Suppressor macrophage (primary cell): ENCODE measurements at places on chromosomes 13 and 19.

GRCh38 chr19:49157445-49158224 is at the start of gene TRPM4:
Gene TRPM4, plus strand, starts transcription at chr19:49157792. Its CDS starts 75 bp downstream, at chr19:49157867.
- DNase-seq = peak; percentile 77

GRCh38 chr19:29577649-29577963 is 28.5 kb upstream of the POP4 start:
- DNase-seq = no peak

GRCh38 chr19:11463391-11463790 is 17.5 kb downstream of the ELAVL3 start:
- DNase-seq = no peak

DNA sequence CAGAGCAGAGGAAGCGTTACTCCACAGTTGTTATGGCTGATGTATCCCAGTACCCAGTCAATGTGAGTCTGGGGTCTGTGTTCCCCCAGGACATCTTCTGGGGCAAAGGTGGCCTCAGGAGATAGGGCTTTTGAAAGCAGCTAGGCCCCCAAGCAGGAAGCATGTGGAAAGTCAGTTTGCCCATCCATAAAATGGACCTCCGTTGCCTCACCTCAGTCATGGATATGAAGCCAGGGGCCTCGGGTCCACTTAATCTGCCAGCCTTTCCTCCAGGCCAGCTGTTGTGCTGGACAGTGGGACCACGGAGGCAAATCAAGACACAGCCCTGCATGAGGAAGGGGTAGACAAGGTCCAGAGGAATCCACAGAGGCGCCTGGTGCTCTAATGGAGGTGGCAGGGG is 3.3 kb downstream of the EPS8L1 start:
- no peak for DNase-seq

DNA sequence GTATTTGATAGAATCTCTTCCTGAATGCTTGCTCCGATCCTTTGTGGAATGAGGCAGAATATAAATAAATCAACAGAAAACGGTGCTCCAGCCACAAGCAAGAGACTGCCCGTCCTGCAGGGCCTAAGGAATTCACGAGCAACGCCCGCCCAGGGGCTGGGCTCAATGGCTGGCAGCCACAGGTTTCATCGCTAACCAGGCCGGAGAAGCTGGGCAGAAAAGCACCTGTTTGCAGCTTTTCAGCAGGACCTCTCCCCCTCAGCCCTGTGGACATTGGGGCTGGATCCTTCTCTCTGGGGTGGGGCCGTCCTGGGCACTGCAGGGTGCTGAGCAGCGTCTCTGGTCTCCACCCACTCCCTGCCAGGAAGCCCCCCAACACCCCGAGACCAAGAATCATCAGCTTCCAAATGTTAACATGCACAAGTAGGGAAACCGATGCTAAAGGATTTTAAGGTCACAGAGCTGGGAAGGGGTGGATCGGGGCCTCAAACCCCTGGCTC is 102.5 kb downstream of the GADD45B start:
- DNase-seq = no peak

- no peak for DNase-seq
Observed at GRCh38 chr19:29326849-29327840, 114.2 kb upstream of the UQCRFS1 start.

DNA sequence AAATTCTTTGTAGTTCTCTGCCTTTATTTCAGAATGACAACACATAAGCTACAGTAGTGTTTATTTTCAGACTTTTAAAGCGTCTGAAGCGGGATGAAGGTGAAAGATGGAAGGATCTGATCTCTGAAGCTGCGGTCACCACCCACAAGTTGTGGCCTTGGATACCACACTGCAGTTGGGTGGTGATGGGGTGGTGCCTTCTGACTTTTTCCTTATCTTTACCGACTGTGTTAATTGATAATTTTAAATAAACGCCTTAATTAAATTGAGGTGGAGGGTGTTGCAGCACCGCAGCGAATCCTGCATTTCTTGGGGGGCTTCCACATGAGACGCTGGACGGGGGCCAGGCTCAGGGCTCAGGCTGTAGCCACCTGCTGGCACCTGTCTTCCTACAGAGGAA is 1.3 kb downstream of the TFDP1 start:
- no peak for DNase-seq

DNA sequence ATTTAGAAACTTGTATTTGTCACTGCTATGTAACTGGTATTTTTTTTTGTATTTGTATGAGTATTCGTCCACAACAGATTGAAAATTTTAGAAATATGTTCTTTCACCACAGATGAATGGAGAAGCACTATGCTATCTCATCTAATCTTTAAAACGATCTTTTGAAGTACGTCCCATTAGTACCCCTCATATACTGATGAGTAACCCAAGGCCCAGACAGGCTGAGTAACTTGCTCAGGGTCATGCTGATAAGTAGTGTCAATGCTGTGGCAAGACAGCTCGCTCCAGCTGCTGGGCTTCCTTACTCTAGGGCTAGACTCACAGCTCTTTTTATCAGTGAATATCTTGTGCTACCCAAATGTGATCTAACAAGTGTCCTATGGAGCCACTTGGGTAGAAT is 154.2 kb downstream of the SUCLA2 start:
- DNase-seq = no peak

- peak; percentile 28 for DNase-seq
Observed at GRCh38 chr13:33228648-33229445, 56.7 kb downstream of the STARD13 start.

GRCh38 chr19:32824916-32825608 is 44.5 kb downstream of the SLC7A9 start:
- DNase-seq = no peak

- no peak for DNase-seq
Observed at GRCh38 chr19:52635786-52636570, 2.2 kb downstream of the ZNF83 start.

DNA sequence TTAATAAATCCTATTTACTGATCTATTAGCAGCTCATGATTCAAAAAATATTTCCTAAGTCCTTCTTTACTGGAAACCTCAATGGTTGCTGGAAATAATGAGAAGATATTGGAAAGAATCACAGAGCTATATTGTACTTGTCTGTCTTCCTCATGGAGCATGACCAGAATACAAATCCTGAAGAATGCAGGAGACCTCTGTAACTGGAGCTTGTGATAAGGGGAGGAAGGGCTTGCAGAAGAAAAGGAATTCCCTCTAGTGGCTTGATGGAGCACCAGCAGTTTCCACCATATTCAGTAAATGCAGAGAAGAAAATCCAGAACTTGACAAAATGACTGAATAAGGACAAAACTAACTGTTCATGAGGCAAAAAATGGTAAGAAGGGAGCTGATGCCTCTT is 1333.1 kb downstream of the EFNB2 start:
- DNase-seq = peak; percentile 17

- peak; percentile 23 for DNase-seq
Observed at GRCh38 chr13:41520660-41521630, 63.6 kb downstream of the RGCC start.

GRCh38 chr19:55652311-55653128 is 2.3 kb upstream of the U2AF2 start:
- no peak for DNase-seq

DNA sequence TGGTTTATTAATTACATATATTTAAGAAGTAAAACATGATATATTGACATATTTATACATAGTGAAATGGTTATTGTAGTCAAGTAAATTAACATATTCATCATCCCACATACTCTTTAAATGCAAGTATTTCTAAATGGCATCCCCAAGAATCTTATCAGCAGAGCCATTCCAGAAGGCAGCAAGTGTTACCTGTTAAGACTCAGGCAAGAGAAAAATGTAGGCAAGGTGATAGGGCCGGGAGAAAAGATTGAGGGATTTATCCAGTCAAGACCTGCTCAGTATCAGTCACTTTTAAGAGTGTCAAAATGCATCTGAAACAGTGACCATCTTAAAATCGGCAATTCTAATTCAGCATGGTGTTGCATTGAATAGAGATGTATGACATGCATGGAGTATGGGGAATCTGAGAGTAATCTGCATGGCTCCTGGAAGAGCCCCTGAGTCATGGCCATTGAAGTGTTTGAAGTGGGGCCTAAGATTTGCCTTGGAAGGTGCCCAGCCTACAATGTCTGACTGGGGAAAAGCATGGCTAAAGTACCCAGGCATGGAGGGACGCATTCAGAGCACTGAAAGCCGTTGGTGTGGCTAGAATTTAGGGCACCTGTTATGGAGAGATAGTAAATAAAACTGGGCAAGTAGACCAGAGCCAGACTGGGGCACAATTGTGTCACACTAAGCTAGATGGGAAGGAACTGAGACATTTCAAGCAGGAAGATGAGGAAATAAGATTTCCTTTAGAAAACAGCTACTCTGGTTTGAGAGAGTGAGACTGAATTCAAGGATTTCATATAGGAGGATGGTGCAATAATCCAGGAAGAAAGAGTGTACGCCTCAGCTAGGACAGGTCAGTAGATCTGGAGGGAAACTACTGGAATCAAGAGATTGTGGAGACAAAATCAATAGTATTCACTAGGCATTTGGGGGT is 25.0 kb upstream of the C1QTNF9B start:
- peak; percentile 47 for DNase-seq

DNA sequence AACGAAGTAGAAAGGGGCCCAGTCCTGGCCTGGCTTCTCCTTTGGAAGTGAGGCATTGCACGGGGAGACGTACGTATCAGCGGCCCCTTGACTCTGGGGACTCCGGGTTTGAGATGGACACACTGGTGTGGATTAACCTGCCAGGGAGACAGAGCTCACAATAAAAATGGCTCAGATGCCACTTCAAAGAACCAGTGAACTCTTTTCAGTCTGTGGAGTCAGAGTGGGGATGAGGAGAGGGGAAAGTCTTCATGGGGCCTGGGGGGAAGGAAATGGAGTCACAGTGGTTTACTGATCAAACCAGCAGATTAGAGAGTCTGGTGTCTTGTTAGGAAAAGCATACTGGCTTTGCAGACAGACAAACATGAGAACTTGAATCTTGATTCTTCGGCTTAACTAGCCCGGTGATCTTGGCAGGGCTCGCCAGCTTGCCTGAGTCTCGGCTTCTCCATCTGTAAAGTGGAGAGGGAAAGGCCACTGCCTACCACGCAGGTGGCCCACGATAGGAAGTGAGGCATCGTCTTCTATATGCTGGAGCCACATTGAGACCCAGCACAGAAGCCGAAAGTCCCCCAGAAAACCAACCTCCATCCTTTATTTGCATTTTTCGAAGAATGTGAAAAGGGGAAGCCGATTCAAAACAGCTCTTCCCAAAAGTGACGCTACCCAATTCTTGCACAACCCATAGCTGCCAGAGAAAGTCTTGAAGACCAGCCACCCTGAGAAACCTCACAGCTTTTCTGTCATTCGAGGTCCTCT is at the start of gene FFAR1:
FFAR1 (plus strand) TSS at position 732 of the 759 bp plus-strand sequence. CDS start 3,650 bp downstream, outside the sequence.
- DNase-seq = peak; percentile 86

- DNase-seq = peak; percentile 48
Observed at GRCh38 chr13:114049026-114049425, 75.2 kb upstream of the C13orf46 start.

DNA sequence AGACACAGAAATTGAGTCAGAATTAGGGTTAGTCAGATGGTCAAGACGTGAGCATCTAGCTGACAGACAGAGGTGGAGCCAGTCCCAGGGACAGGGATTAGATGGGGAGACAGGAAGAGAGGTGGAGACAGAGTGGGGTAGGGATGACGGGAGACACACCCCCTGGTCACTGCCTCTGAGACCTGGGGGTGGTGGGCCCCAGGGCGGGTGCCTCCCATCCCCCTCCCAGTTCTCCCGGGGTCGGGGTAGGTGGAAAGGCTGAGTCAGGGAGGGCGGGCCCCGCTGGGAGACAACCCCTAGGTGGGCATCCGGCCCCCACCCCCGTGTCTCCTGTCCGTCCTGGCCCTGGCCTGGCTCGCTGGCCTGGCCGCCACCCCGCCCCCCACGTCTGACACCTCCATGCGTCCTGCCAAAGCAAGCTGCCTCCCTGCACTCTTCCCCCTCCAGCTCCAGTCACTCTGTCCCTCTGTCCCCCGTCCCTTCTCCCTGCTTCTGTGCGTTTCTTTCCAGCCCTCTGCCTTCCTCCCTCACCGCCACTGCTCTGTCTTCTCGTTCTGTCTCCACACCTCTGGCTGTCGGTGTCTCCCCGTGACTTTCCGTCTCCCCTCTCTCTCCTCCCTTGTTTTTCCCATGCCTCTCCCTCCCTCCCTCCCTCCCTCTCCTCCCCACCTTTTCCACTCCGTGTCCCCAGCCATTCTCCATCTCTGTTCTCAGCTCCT is 15.1 kb downstream of the CCDC97 start:
- peak; percentile 47 for DNase-seq

DNA sequence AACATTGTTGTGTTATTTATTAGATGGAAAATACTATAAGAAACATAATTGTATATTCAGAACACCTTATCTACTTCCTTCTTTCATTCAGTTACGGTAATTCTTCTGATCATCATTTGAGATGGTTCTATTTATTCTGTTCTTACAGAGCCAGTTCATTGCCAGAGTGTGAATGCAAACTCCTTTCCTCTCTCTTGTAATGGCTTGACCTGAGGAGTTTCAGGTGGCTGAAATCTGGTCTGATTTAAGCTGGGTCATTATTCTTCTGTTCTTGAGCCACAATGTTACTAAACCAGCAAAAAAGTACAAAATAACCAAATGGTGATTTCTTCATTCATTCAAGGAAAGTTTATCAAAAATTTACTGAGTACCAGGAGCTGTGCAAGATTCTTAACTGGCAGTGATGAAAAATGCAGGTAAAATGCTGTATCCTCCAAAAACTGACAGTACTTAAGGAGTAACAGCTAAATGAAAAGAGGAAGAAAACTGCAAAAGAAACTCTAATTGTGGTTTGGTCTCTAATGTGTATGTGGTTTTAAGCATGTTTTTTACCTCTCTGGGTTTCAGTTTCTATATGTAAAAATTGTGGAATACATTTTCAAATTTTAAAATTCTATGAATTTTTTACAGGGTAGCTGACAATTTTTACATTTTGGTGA is 182.4 kb upstream of the UFM1 start:
- no peak for DNase-seq

- DNase-seq = no peak
Observed at GRCh38 chr19:29121684-29122083, 91.3 kb downstream of the UQCRFS1 start.

GRCh38 chr19:21130097-21130775 is 11.6 kb upstream of the ZNF431 start:
- no peak for DNase-seq

GRCh38 chr19:308471-309205 is 17.4 kb upstream of the PLPP2 start:
- no peak for DNase-seq

DNA sequence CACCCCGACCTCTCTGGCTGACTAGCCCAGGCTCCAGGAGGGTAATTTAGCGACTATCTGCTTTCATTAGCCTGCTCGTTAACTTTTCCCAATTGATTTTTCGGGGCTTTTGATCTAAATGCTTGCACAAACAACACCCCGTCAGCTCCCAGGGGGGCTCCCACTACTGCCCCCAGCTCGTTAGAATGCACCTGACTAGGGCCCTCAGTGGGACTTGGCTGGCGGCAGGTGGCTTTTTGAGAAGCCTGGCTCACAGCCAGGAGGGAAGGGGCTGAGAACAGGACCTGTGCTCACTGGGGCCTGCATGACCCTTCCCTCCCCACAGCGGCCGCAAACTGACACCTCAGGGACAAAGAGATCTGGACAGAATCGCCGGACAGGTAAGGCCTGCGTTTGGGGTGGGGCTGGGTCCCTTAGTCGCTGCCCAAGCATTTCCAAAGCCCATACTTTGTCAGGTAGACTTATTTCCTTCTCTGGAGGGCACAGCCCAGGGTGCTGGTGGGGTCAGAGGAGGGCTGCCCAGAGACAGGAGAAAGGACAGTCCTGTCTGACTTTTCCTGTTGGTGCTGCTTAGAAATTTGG is 7.6 kb upstream of the CD79A start:
- DNase-seq = no peak

- DNase-seq = no peak
Observed at GRCh38 chr19:33161201-33161600, 29.3 kb downstream of the WDR88 start.
